Activated CD4-positive, alpha-beta T cell treated with anti-CD3 and anti-CD28 coated beads for 1 hour (primary cell): ENCODE measurements at places on chromosomes 1 and 21.

DNA sequence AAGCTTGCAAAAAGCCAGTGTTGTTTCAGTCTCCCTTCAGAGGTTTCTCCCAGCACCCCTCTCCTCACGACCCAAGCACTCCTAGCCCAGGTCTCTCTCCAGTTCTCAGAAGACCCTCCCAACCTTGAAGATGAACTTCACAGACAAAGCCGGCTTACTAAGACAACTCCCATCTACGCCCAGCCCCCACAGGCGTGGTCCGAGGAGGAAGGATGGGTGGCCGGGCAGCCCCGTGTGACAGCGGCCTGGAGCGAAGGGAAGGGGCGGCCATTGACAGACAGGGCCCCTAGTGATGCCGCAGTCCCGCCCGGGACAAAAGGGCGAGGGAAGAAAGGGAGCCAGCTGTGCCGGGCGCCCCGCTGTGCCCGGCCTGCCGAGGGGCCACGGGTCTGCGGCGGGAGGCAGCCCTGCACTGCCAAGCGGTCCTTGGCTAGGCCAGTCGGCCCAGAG, 6.9 kb downstream of the PAX7 start:
- no peak for DNase-seq

DNA sequence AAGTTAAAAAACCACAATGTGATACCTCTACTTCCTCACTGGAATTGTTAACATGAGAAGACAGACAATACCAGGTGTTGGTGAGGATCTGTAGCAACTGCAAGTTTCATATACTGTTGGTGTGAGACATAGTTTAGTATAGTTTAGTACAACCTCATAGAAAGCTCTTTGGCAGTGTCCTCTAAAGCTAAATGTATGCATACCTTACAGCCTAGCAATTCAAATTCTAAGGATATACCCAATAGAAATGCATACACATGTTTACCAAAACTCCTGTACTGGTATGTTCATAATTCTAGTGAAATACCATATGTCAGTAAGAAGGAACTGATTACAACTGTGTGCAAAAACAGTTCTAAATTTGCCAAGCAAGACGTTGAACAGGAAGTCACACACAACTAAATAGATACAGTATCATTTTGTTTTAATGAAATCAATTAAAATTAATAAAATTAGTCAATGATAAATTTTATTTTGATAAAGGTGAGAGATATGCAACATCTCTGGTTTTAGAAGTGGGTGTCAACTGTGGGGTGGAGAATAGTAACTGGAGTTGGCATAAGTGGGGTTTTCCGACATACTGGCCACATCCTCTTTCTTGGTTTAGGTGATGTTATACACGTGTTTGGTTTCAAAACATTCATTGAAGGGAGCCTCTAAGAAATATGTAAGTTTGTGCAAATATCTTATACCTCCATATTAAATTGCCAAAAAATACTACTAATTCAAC, 450.7 kb downstream of the PTPRC start:
- no peak for DNase-seq

- DNase-seq, result no peak
Measured at GRCh38 chr1:203273869-203274602, 31.3 kb upstream of the BTG2 start.

DNA sequence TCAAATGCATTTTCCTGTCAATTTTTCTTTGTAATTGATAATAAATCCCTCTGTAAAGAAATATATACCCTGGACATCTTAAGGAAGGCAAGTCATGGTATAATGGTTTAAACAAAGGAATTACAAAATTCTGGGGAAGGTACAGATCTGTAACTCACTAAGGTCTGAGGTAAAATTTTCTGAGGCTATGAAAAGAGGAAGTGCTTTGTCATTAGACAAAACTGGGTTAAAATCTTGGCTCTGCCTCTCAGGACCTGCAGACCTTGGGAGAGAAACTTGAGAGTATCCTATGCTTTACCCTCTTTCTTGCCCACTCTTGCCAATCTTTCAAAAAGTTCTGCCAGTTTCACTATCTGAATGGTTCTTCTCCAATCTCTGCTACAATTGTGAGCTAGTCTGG, 26.8 kb upstream of the BEND5 start:
- DNase-seq, result no peak

DNA sequence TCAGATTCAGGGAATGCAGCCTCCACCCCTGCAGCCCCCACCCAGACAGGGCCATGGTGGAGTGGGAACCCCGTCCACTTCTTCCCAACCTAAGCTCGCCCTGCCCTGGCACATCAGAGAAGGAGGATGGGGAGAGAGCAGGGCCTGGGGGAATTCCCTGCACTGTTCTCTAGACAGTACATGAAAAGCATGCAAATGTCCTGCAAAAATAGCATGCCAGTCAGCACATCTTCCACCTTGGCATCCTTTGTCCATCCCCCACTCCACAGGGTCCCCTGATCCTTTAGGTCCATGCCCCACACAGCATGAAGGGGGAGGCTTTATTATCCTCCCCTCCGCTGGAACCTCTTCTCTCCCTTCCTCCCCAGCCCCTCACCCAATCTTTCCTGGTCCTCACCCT, 35.0 kb upstream of the RD3 start:
- DNase-seq, result no peak

DNA sequence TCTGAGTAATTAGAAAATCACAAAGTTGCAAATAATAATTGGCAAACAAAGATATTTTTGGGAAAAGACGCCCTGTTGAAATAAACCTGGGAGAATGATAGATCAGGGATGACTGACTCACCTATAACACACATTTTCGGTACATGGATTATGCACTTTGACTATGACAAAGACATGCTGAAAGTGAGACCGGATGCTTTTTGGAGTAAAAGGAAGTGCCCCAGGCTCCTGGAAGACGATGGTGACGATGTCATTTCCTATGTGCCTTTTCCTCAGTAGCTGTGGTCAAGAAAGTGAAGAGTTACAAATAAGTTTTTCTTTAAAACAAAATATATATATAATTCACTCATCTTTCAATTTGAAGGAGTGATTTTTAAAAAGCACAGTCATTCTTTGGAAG, 158.7 kb downstream of the SIPA1L2 start:
- no peak for DNase-seq

- no peak for DNase-seq
Measured at GRCh38 chr1:234546890-234547788, 62.8 kb downstream of the IRF2BP2 start.
